ENCODE measurements at places on chromosomes 1 and 21. TPM values are rescaled to one million over a fixed set of nuclear protein-coding genes. Genes with fewer than 3 reads are reported as not detected.

Gene GUCA2A
- not detected for total RNA-seq

Gene RBM11
- total RNA-seq, result 0.25 TPM

Gene ANGPTL1
- total RNA-seq, result not detected

Gene MAB21L3
- total RNA-seq, result 0.07 TPM

Gene SLFNL1
- 0.03 TPM for total RNA-seq

Measured in foreskin keratinocyte (primary cell).